ENCODE measurements at places on chromosomes 2 and 18.

DNA sequence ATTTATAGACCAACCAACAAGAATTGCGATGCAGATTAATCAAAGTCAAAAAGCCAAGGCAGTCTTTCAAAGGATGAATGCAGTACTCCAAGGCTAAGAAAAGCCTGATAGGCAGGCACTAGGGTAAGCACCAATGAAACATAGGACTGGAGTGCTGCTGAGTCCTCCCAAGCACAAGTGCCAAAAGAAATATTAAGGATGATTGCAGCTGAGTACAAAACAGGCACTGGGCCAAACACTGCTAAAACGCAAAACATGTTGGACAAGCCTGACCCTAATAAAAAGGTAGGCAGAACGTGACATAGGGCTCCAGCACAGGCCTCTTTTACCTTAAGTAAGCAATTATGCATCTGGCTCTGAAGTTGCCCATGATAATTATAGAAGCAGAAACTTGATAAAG lies 160.1 kb upstream of the LRP1B start:
- no peak for DNase-seq

DNA sequence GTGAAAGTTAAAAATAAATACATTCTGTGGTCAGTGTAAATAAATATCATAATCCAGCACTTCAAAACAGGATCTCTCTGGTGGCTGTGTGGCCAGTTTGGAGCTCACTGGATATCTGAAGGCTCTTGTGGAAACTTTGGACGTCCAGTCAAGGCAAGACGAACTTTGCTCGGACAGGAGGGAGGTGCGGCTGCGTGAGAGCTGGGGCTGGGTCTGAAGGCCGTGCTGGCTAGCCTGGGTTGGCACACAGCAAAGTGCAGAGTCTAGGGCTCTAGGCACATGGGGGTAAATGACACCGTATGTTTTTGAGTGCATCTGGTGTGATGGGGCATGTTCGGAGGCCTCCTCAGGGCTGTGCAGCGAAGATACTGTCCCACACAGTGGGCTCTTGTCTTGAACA lies 78.9 kb upstream of the TXNDC2 start:
- DNase-seq: no peak

- no peak for DNase-seq
These were observed 114.4 kb upstream of the CHRNA1 start for GRCh38 chr2:174878537-174879147.

DNA sequence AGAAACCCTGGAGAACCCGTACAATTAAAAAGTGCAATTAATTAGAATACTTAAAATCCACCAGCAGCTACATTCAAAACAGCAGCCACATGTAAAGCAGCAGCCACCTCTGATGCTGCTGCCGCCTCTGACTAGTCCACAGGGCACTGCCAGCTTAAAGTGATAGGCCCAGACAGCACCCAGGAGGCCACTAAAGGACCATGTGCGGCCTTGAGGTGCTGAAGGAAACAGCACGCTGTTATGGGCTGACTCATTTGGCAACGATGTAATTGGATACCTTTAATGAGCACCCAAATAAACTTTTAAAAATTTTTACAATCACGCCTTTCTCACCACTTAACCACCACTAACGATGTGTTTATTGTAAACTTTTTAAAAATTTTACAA lies 209.3 kb upstream of the NCKAP5 start:
- no peak for DNase-seq

DNA sequence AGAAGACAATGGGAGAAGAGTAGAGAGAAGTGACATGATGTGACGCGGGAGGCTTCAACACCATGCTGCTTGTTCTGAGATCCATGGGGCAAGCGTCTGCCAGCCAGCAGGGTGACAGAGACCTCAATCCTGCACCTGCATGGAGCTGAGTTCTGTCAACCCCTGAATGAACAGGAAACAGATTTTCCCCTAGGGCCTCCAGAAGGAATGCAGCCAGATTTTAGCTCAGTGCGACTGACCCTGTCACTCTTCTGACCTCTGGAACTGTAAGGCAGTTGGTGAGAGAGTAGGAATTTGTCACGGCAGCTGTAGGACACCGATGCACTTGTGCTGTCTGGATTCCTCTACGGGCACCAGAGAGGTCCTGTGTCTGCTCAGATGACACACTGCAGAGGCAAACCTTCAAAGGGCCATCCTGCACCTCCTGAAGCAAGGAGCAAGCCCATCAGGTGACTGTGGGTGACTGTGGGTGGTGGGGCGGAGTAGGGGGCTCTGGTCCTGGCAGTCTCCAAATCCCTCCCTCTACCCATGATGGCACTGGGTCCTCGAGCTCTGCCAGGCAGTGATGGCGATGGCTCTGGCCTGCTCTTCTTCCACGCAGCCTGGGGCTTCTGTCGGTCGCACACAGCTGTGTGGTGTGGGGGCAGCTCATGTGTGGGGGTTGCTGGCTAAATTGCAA lies 194.3 kb upstream of the TWIST2 start:
- DNase-seq: no peak

- DNase-seq: no peak
These were observed 308.3 kb upstream of the HS6ST1 start for GRCh38 chr2:128626760-128627511.

GRCh38 chr2:167761465-167762136 lies 485.8 kb downstream of the STK39 start:
- no peak for DNase-seq

DNA sequence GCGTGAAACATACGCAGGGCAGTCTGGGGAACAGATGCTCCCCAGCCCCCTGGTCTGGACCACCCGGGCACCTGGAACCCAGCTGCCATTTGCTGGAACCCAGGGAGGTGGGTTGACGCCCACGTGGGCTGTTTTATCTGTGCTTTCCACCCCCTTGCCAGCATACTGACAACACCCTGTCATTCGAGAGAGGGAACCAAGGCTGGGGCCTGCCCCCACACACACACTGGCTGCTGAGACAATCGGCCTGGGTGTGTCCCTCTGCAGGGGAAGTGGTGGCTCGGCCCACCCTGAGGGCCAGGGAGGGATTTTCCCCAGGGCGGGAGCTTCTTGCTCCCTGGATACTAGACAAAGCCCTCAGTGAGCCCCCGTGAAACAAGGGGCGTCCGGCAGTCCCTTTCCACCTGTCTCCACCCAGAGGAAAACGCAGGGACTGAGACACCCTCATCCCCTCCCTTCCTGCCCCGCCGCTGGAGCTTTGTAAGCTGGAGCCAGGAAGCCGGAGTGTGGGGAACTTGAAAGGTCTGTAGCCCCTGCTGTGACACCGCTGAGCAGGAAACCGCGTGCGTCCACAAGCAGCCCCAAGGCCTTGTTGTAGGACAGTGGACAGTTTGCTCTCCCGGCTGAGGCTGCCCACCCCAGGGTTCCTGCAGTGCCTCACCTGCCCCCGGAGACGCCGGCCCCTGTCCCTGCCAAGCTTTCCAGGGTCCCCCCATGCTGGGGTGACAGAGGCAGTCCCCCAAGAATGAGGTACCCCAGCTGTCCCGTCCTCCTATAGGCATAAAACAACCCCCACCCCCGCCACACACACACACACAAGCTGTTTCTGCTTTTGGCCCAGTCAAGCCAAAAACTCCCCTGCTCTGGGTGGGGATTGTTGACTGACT lies 14.1 kb upstream of the KLF11 start:
- DNase-seq: no peak

DNA sequence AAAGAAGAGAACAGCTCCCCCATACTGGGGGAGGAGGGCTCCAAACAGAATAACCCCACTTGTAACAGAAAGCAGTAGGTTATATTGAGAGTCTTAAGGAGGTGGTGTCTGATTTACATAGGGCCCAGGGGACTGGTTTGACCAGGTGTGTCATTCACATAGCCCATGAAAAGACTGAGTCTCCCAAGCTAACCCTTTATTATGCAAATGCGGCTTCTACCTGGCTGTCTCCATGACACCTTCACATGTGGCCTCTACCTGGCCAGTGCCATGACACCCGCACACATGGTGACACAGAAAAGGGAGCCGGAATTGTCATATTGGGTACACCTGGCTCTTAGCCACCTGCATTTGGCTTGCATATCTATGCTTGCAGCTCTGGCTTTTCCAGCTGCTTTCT lies 1057.2 kb upstream of the PIK3C3 start:
- no peak for DNase-seq

- no peak for DNase-seq
These were observed 124.7 kb upstream of the CTAGE1 start for GRCh38 chr18:22542406-22542835.

GRCh38 chr18:12606592-12607315 lies 51.2 kb downstream of the SPIRE1 start:
- DNase-seq: no peak

DNA sequence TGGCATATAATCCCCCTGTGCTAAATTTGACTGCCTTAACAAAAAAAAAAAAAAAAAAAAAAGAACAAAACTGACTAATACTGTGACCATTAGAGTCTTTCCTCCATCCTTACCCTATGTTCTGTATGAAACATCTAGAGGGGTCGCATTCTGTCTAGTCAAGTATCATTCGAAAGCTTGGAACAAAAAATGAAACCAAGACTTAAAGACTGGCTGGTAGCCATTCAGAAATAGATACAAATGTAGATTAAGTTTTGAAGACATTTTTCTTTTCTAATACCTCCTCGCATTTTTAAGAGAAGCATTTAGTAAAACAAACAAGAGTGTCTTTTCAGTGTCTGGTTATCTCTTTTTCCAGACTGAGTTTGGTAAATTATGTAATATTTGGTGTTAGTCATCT lies 66.7 kb downstream of the SPATS2L start:
- DNase-seq: no peak

DNA sequence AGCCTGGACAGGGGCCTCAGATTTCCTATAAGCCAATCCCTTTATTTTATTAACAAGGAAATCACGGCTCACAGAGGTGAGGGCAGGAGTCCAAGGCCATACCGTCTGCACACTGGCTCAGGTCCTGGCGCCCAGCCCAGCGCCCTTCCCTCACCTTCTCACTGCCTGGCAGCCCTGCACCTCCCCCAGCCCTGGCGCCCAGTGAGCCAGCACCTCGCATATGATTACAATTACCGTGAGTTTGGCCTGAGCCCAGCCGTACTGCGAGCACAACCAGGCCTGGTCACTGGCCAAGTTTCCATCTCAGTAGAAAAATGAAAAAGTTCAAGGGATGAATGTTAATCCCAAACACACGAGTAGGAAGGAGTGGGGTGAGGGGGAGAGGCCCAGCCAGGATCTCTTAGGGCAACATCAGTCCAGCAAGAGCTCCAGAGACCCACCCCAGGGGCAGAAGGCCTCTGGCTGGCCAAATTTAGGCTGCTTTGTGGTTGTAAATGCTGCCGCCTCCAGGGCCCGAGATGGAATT lies 68.4 kb downstream of the MCFD2 start:
- no peak for DNase-seq

GRCh38 chr2:191636235-191636543 lies 41.7 kb upstream of the NABP1 start:
- DNase-seq: no peak

GRCh38 chr2:159375241-159375640 lies 88.7 kb upstream of the WDSUB1 start:
- DNase-seq: no peak

DNA sequence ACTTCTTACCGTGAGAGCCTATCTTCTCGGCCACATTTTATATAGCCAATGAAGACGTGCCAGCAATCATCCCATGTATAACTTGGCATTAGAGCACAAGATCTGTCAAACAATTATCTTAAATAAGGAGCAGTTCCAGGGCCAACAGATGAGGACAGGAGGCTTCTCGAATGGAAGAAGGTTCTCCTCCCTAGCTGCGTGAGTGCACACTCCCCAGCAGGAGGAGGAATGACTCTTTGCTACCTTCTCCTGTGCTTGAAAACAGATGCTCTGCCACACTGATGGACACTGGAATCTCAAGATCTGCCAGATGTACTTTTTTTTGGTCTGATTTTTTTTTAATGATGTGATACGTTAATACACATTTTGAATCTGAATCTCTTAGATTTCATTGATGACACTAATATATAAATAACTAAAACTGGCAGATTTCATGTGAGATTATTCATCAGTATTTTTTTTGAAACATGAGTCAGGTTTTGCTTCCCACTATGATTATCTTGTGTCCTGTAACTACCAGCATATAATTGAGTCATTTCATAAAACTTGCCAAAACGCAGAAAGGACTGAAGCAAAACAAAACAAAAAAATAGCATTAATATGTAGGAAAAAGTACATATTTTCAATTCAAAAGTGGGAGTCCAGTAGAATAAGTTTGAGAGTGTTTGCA lies 626 bp upstream of the VIT start:
- no peak for DNase-seq

GRCh38 chr2:75548036-75548573 lies 12.6 kb downstream of the EVA1A start:
- DNase-seq: no peak

GRCh38 chr2:129253461-129253812 lies 726.0 kb upstream of the RAB6C start:
- DNase-seq: no peak

GRCh38 chr2:223104336-223105132 lies 52.5 kb downstream of the KCNE4 start:
- no peak for DNase-seq

GRCh38 chr2:37205689-37206341 lies 9.5 kb downstream of the CEBPZOS start:
- DNase-seq: no peak

GRCh38 chr2:42103829-42104228 lies 56.0 kb downstream of the PKDCC start:
- no peak for DNase-seq

- DNase-seq: no peak
These were observed 44.0 kb downstream of the DNMT3A start for GRCh38 chr2:25297738-25298137.

DNA sequence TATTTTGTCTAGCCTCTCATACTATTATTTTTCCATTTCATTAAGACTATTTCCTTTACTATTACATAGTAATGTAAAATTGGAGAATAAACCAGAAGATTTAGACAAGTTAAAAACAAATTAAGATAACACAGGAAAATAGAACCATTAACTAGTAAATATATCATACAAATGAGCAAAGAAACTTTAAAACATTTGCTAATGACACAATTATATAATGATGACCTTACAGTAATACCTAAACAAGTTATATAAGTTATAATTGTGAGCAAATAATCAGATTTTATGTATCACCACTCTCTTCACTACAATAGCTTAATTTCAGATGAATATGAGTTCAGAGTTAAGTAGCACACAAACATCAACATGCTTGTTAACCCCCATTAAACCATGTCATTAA lies 72.6 kb upstream of the GRB14 start:
- DNase-seq: no peak

DNA sequence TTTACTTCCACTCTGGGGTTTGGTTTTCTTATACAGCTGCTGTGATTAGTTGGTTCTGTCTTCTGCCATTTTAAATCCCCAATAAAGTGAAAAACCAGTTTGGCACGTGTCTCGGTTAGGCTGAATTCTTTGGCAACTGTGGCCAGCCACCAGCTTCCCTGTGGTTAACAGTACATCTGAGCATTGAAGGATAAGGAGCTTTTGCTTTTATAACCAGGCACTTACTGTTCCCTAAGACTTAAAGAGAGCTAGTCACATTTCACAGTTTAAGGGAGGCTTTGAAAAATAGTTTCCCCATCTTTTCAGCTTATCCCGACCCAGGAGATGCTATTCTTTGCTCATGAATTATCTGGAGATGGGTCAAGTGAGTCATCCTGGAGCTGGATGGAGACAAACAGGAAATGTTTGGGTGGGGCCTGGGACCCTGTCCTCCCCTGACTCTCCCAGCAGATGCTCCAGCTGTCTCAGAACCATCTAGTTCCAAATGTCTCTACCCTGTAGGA lies 57.3 kb upstream of the EML6 start:
- no peak for DNase-seq

Data from GM12864 (cell line).